ENCODE measurements at places on chromosomes 16 and 17.

GRCh38 chr16:88936556-88937205 lies 40.3 kb downstream of the CBFA2T3 start:
- no peak for DNase-seq

DNA sequence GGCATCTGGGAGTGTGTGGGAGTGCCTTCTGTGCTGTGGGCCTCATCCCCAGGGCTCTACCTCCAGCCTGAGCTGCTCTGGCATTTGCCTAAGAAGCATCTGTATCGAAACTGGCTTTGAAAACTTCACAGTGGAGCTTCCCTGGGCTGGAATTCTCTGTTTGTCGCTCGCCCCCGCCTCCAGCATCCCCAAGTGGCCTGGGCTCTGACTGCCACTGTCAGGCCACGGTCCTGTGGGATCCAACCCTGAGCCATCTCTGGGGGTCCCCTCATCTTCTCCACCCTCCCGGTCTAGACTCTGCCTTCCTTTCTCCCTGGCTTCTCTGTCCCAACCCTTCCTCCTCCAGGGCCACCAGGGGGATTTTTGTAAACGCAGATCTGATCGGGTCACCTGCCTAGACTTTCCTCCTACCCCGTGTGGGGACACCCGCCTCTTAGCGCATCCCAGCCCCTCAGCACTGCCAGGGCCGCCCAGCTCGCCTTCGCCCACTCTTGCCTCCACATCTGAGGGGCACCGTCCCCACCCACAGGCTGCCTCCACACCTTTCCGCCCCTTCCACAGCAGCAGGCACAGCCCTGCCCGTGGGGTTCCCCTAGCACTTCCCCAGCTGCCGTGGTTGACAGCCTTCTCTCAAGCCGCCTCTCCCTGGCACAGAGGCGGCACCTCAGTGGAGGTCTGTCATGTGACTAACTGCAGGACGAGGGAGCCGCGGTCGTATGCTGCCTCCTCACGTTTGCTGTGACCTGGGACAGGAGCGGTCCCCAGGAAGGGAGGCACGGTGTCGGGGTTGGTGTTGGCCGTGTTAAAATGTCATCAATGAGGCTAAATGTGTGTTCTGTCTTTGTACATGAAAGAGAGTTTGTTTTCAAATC lies 12.0 kb downstream of the TBC1D24 start:
- DNase-seq, result no peak

- no peak for DNase-seq
Measured at GRCh38 chr16:47519996-47520679, 59.0 kb downstream of the PHKB start.

- no peak for DNase-seq
Measured at GRCh38 chr16:832652-833336, 32.3 kb upstream of the GNG13 start.

GRCh38 chr16:13438064-13438463 lies 481.9 kb upstream of the ERCC4 start:
- no peak for DNase-seq

- DNase-seq, result no peak
Measured at GRCh38 chr17:73952480-73953205, 250.8 kb upstream of the RPL38 start.

DNA sequence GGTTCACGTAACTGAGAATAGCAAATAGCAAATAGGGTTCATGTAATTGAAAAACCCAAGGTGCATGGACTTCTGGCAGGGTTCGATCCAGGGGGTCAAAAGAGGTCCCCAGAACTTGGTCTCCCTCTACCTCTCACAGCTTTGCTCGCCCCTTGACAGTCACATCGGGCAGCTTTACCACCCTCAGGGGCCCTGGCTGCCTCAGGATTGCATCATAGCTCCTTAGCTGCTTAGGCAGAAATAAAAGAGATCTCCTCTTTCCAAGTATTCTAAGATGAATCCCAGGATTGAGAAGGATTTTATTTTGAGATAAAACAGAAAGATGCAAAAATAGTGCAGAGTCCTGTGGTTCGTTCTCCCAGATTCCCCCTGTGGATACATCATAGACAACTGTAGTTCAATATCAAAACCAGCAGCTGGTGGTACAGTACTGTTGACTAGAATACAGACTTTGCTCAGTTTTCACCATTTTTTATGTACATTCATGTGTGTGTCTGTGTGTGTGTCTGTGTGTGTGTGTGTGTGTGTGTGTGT lies 12.8 kb downstream of the ADGRG3 start:
- DNase-seq, result no peak

- no peak for DNase-seq
Measured at GRCh38 chr16:11171448-11171709, 84.6 kb downstream of the SOCS1 start.

DNA sequence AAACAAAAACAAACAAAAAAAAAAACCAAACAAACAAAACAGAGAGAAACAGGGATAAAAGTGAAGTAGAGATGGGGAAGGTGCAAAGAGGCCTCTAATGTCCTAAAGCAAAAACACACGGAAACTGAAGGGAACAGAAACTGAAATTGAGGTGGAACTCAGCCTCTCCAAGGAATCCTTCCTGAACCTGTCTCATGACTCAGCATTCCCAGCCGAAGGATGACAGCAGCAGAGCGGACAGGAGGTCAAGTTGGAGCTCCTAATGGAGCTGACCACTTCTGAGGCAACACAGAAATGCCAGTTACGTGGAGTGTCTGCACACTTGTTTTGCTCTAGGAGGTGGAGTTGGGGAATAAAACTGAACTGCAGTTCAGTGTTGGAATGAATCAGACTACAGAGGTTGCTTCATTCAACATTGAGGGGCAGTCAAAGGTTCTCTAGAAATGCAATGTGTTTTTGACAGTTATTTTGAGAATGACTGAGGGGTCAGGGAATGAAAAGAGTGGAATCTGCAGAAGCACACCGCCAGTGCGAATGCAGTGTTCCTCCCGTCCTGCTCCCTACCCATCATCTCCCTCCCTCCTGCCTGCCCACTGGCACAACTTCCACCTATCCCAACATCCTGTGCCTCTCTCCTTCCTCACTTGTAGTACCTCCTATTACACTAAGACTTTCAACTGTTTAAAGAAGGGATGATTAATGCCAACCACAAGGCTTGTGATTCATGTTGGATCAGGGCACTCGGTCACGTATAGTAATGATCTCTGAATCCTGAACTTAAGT lies 6.3 kb downstream of the UBE2O start:
- peak; percentile 90 for DNase-seq

- DNase-seq, result peak; percentile 87
Measured at GRCh38 chr16:27253526-27253930, 15.0 kb downstream of the NSMCE1 start.

GRCh38 chr17:62668091-62668804 lies 40.8 kb downstream of the MRC2 start:
- no peak for DNase-seq

All from astrocyte (in vitro differentiated cells and primary cell).